ENCODE measurements at places on chromosomes 16 and 17. TPM values are rescaled to one million over a fixed set of nuclear protein-coding genes. Genes with fewer than 3 reads are reported as not detected.

Gene ZC3H7A
- total RNA-seq, result 25.6 TPM

Gene SLC16A6
- total RNA-seq, result 0.08 TPM

Gene KRT24
- total RNA-seq, result not detected

Gene ABCA8
- total RNA-seq, result 35.5 TPM

Gene HBQ1
- total RNA-seq, result not detected

Gene CNGB1
- not detected for total RNA-seq

Gene DNAH17
- not detected for total RNA-seq

Gene GRAPL
- 1.5 TPM for total RNA-seq

DNA sequence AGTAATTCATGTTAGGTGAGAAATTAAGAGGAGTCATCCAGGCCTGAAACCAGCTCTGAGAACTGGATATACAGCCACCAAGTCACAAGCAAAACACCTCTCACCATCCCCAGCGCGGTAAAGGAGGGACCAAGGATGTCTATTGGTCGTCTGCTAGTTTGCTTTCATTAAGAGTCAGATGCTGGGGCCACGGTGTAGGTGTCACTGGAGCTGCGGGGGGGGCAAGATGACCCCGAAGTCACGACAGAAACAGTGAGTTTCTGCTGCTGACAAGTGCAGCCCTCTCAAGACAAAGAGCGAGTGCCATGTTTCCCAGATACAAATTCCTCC lies 790 bp downstream of the NCBP3 start:
- DNase-seq, result no peak

GRCh38 chr17:77822302-77823030 lies 136.0 kb upstream of the TNRC6C start:
- DNase-seq, result peak; percentile 59

- DNase-seq, result no peak
Observed at GRCh38 chr17:78476149-78476548, 97.7 kb downstream of the PGS1 start.

DNA sequence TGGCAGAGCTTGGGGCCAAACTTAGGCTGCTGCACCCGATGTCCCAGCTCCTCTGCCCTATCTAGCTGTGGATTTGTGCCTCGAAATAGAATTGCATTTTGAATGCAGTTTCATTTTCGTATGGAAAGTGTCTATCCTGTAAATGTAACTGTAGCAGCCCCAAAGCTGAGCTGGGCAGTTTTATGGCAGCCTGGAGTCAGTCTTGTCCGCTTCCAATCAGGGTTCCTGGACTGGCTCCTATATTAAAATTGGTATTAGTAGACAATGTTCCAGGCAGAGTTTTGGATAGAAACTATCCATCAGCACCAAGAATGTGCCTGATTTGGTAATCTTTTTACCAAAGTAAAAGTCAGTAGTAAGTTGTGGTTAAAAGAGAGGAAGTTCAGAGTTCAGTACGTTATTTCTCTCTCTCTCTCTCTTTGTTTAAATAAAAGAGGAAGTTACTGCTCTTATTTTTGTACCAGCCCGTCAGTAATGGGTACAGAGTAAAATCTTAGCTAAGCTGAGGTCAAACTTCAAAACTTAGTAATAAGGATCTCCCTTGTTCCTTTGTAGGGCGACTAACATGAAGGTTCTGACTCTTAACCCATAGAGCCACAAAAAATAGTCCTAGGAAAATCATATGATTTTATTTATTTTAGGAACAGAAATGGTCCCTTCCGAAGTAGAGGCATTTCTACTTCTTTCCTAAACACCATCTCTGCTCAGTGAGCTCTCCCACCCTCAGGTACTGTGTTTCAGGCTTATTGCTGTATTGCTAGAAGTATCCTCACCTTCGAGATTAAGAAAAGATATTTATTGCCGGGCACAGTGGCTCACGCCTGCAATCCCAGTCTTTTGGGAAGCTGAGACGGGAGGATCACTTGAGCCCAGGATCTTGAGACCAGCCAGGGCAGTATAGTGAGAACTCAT lies 28.0 kb downstream of the PRKCB start:
- no peak for DNase-seq

- DNase-seq, result peak; percentile 64
Observed at GRCh38 chr17:50865060-50865867, 890 bp downstream of the TOB1 start.

DNA sequence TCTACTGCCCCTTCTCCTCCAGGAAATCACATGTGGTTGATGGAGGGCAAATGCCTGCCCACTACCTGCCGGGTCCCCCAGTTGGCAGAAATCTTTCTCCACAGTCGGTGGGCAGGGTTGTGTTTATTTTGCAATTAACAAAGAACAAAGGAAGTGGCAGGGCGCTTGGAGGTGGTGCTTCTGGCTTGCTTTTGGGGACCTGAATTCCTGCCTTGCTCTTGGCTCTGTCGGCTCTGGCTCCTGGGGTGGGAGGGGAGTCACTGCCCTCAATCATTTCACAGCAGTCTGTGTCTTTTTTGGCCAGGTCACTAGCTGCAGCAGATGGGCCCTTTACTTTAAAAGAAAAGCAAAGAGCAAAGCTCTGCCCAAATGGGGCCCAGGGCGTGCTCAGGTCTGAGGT lies 69.2 kb downstream of the C16orf78 start:
- no peak for DNase-seq

GRCh38 chr16:58831386-58831785 lies 97.3 kb upstream of the GOT2 start:
- DNase-seq, result no peak

- DNase-seq, result no peak
Observed at GRCh38 chr16:73233329-73233765, 185.4 kb upstream of the ZFHX3 start.

- no peak for DNase-seq
Observed at GRCh38 chr16:58157951-58158540, 28.9 kb upstream of the CFAP20 start.

- DNase-seq, result no peak
Observed at GRCh38 chr16:72999541-73000019, 48.3 kb downstream of the ZFHX3 start.

DNA sequence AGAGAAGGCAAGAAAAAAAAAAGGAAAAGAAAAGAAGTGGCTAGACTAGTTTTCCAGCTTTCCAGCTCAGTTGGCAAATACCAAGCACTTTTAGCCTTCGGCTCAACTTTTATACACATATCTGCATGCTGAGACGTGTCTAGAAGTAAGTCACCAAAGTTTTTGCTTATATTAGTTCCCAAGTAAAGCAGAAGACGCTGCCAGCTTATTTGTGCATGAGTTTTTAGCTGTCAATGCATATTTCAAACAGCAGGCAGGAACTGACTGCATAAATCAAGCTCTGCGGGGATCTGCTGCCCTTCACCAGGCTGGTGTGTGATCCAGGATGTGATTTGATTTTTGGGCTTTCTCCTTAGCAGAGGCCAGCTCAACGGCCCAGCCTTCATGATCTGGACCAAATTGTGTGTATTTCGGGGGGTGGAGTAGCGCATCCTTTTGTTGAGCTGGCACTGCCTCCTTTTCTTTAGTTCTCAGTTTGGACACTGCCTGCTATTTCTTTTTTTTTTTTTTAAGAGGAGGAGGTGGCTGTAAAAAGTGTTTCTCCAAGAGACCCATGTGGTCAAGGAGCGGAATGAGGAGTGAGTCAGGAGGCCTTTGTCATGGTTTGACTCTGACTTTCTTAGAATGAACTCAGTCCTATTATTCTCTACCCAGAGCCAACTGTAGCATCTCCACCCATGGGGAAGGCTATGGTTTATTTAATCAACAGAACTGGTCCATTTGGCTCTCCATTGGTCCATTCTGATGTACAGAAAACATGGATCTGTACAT lies 162.6 kb upstream of the XYLT1 start:
- no peak for DNase-seq

DNA sequence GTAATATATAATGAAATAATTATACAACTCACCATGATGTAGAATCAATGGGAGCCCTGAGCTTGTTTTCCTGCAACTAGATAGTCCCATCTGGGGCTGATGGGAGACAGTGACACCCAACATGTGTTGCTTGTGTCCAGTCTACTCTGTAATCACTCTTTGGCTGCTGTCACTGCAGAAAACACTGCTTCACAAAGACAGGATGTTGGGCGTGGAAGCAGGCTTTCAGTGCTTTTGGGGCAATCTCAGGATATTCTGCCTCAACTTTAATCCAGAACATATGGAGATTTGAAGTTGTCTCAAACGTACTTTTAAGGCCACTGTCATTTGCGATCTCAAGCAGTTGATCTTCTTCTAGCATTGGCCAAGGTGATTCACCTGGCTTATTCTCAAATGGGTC lies 94.9 kb downstream of the CYTH1 start:
- no peak for DNase-seq

GRCh38 chr17:82961366-82962162 lies 117.8 kb upstream of the METRNL start:
- peak; percentile 12 for DNase-seq

GRCh38 chr16:17350207-17350606 lies 120.6 kb downstream of the XYLT1 start:
- no peak for DNase-seq

DNA sequence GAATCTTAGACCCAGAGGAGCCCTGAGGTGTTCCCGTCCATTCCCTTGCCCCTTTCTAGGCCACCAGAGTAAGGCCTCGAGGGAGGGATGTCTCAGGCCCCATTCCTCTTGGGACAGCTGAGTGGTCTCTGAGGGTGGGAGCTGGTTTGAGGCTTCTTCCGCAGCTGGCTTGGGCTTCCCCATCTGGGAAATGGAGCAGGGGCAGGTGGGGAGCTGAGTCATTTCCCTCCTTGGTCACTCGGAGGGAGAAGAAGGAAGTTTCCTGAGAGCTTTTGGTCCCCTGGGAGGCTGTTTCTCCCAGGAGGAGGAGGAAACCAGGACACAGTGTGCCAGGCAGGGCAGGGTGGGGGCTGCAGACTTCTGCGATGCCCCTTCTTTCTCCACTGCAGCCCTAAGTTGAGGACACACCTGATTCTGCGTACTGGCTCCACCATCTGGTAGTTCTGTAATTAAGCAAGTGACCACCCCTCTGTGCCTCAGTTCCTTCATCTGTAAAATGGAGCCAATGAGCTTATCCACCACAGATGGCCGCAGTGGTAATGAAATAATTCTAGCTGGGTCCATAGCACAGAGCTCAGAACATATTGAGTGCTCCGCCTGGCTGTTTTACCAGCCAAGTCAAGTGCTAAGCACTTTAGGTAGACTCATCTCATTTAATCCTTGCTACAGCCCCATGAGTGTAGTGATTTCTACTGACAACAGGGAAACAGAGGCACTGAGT lies 1.6 kb upstream of the KCNJ12 start:
- no peak for DNase-seq

- DNase-seq, result no peak
Observed at GRCh38 chr17:82177276-82177675, 35.4 kb downstream of the CCDC57 start.

- peak; percentile 69 for DNase-seq
Observed at GRCh38 chr16:84088695-84089395, 27.9 kb downstream of the MBTPS1 start.

DNA sequence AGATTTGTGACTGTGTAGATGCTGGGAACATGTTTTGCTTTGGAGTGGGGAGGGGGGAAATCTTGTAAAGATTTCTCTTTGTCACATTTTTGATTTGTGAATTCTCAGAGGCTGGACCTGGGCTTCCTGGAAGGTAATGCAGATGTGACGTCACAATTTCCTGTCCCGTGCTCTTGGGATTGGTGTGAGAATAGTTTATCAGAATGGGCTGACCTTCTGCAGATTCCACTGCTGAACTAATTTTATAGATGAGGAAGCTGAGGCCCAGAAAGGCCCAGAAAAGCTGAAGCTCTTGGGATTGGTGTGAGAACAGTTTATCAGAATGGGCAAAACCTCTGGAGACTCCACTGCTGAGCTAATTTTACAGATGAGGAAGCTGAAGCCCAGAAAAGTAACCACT lies 34.0 kb downstream of the HS3ST3B1 start:
- no peak for DNase-seq

DNA sequence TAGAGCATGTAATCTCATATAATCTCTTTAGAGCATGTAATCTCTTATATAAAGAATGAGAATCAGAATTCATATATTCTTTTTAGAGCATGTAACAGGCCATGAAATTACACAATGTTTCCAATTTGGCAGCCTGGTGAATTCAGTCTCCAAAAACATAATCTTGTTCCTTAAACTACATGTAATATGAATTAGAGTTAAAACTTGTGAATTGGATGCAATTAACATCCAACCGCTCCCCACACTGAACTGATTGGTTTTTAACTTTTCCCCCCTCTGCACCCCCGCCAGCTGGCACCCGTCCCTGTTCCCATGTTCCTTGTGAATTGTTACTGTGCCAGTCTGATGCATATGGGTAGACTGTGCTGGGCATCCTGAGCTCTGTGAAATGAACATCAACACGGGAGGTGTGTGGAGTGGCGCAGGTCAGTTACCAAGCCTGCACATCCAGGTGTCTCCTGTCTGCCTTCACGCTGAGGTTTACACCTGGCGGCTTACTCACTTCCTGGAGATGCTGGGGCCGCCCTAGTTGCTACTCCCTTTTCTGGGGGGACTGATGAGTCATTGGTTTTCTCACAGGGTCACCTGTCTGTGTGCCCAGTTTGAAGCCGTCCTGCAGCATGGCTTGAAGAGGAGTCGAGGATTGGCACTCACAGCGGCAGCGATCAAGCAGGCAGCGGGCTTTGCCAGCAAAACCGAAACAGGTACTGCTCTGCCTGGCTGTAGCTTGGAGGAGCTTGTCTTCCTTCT lies 50.4 kb downstream of the SNX29 start:
- no peak for DNase-seq
